Activated T-helper 2 cell treated with anti-CD3 and anti-CD28 coated beads, Interferon-gamma antibody, Interleukin-2, Interleukin-4, amounts not matched to agents 10 μg/mL and 5 μg/mL and 100 μg/mL, durations not matched to agents 14 hours and 24 hours and 36 hours (primary cell): ENCODE measurements at places on chromosomes 1 and 21. TPM values are rescaled to one million over a fixed set of nuclear protein-coding genes. Genes with fewer than 3 reads are reported as not detected.

The CBR3 gene
- 23.2 and 25.8 TPM in 2 replicates for total RNA-seq

The TGFB2 gene
- 0.05 TPM in 1 of 2 replicates, not detected in the other for total RNA-seq

The FAM163A gene
- not detected in 2 replicates for total RNA-seq

The MIXL1 gene
- total RNA-seq, result 0.39 TPM in 1 of 2 replicates, not detected in the other

GRCh38 chr1:53359225-53359933, 31.5 kb upstream of the LRP8 start:
- DNase-seq, result no peak

The PLEKHN1 gene
- 3.7 and 4.0 TPM in 2 replicates for total RNA-seq

The LCE3D gene
- not detected in 2 replicates for total RNA-seq

The CNKSR1 gene
- total RNA-seq, result 3.4 TPM in 2 replicates

The ADGRB2 gene
- total RNA-seq, result 5.4 and 6.0 TPM in 2 replicates

The TIAM1 gene
- total RNA-seq, result 110 and 114 TPM in 2 replicates

DNA sequence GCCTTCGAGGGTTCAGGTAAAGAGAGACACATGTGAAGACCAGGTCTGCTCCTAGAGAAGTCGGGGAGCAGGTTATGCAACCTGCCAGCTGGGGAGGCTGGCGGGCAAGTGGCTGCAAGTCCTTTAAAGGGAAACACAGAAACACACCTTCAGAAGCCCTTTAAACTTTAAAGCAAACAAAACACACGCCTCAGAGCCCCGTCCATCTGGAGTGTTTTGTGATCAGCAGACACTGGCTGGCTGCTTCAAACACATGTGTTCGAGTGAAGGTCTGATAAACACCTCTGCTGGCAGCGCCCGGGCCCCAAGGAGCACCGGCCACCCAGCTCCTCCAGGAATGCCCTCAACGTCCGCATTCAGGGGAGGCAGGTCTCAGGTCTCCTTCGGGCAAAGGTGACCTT, 15.2 kb downstream of the RIPK4 start:
- DNase-seq, result no peak

DNA sequence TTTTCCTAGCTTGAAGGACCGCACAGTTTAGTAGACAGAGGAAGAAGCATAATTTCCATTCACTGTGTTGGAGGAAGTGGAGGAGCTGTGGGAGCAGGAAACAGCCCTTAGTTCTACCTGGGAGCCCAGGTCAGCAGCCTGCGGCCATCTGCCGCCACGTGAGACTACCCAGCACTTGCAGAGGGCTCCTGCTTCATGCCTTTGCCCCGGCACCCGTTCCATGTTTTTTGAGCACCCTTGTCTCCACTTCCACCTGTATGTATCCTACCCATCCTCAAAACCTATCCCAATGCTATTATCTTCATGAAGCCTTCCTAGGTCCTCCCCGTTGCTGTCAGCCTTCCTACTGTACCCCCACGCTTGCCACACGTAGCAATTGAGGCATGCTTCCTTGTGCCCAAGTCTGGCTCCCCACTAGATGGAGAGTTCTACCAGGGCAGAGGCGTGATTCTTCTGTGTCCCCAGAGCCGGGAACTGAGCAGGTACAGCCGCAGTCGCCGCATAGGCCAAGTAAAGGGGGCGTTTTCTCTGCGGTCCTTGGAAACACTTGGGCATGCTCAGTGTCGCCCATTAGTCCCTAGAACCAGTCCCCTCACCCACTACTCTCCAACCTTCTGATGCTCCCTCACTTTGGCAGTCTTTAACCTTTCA, 1.9 kb downstream of the SLC6A9 start:
- no peak for DNase-seq

The CNN3 gene
- 2.6 and 2.7 TPM in 2 replicates for total RNA-seq

The CHIA gene
- total RNA-seq, result not detected in 2 replicates

The CYP4A22 gene
- not detected in 2 replicates for total RNA-seq

GRCh38 chr21:35005077-35005476, 44.0 kb downstream of the RUNX1 start:
- no peak for DNase-seq

DNA sequence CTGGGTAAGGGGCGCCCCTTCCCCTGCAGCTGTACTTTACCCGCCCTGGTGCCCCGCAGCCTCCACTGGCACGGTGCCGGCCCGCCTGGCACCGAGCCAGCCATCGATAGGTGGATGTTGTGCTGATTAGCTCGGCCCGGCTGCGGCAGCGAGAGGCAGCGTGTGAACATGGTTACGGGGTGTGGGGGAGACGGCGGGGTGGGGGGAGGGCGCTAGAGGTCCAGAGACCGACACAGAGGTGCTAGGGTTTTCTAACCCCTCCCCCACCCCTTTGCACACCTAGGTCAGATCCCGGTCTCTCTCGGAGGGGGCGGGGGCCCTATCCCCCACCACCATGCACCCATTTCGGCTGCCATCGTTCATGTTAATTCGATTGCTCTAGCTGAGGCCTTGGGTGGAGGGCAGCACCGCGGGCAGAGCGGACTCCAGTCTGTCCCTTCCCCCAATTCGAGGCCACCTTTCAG, 6.7 kb downstream of the EFNA4 start:
- DNase-seq, result no peak

- DNase-seq, result no peak
These were observed 5.4 kb upstream of the TRPM2 start for GRCh38 chr21:44347911-44348451.

- DNase-seq, result no peak
These were observed 17.1 kb upstream of the UBL4B start for GRCh38 chr1:110094931-110095654.

GRCh38 chr1:36463803-36464604, at the start of gene MRPS15:
TSS of gene MRPS15 (minus strand) at chr1:36464384. CDS start at chr1:36464275, 109 bp downstream.
- peak; percentile 93 for DNase-seq

- DNase-seq, result no peak
These were observed 45.4 kb downstream of the TNFSF18 start for GRCh38 chr1:173005196-173005864.

- DNase-seq, result no peak
These were observed 6.6 kb upstream of the CD46 start for GRCh38 chr1:207745285-207745684.

GRCh38 chr1:229479660-229480399, 28.3 kb downstream of the NUP133 start:
- DNase-seq, result no peak

The S100A3 gene
- not detected in 2 replicates for total RNA-seq

DNA sequence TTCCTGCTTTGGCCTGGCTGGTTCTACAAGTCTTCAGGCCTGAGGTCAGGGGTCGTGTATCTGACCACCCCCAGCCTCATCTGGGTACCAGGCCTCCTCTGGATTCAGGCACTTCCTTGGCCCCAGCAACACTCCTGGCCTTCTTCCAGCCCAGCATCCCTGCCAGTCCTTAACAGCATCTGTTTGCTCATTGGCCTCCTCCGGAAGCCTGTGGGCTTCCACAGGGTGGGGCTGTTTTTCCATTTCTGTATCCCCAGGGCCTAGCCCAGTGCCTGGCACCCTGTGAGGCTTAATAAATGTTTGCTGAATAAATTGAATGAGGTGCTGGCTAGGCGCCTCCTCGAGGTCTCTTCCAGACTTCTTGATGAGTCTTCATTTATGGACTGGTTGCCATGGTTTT, 21.5 kb upstream of the GPR37L1 start:
- DNase-seq, result no peak

DNA sequence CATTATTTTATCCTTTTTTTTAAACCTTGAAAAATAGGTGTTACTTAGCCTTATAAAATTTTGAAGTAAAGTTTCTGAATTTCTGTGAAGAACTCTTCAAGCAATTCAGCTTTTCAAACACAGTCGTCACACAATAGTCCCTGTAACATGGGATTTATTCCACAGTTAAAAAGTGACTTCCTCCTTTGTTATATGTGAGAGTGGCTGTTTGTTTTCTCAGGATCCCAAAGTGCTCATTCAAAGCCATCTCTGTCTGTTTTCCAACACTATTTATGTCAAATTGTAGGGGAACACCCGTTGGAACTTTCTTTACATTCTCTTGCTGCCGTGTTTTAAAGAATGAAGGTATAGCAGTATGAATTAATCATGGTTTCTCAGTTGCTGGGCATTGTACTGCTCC, 80.8 kb upstream of the GPR52 start:
- no peak for DNase-seq

The OPTC gene
- total RNA-seq, result not detected in 2 replicates

- no peak for DNase-seq
These were observed 8.3 kb downstream of the VSIG8 start for GRCh38 chr1:159854116-159854692.
